Stimulated activated CD4-positive, alpha-beta T cell treated with anti-CD3 and anti-CD28 coated beads, Interleukin-2, amount 100 ng/mL, for 4 hours (primary cell): ENCODE measurements at places on chromosomes 13 and 19.
A peak's percentile ranks its signal among the peaks of the same experiment; 100 is the strongest.

DNA sequence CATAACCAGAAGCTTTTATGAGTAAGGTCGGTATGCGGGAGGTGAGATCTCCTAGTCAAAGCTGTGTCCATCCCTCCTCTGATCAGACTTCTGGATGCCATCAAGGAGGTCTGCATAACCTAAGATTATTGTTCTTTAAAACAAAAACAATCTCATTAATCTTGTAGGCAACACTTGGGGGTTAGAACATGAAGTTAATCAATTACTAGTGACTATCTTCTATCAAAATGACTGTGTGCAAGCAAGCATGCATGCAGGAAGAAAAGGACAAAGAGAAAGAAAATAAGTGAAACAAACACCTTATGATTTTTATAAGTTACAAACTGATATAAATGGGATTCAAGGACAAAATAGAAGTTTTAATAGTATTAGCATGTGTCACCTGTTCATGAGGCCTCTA is 2435.9 kb upstream of the PCDH20 start:
- DNase-seq: no peak

- DNase-seq: peak; percentile 89
Measured at GRCh38 chr19:45478454-45479238, 10.8 kb downstream of the FOSB start.

- DNase-seq: no peak
Measured at GRCh38 chr13:60701895-60702294, 304.9 kb downstream of the TDRD3 start.

- no peak for DNase-seq
Measured at GRCh38 chr13:27968316-27969081, 616 bp downstream of the CDX2 start.
